Lower leg skin (tissue), 4 donors: ENCODE measurements at places on chromosomes 3 and 15. TPM values are rescaled to one million over a fixed set of nuclear protein-coding genes. Genes with fewer than 3 reads are reported as not detected.

GRCh38 chr3:102224171-102224570, 210.6 kb upstream of the ZPLD1 start:
- no peak for DNase-seq

DNA sequence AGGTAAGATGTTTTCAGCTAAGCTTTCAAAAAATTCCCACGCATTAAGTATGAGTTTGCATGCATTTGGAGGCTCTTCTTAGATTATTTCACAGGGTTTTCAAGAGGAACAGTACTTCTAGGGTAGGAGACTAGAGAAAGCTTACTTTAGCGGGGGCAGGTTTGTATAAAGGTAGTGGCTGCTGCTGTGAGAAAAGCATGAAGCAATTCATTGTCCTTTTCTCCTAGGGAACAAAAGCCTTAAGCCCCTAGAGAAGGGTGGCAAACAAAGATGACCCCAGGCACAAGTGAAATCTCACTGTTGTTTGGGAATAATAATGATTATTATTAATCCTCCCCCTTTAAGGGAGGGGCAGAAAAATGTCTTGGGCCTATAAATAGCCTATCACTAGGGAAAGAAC, 310.7 kb downstream of the DIPK2A start:
- no peak for DNase-seq

DNA sequence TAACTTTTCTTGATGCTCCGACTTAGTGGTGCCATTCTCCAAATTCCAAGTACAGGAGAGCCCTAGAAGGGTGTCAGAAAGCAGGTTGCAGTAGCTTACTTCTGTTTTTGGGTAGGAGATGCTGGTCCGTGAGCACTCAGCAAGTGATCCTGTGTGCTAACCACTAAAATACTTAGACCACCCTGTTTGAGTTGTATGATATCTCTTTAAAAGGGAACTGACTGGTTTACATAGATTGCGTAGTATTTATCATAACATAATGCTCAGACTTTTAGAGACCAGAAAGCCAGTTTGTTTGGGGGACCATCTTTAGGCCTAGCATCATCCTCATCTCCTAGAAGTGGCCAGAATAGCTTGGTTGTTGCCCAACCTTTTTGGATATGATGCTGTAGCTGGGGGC, 26.7 kb downstream of the CTDSPL start:
- DNase-seq: no peak

DNA sequence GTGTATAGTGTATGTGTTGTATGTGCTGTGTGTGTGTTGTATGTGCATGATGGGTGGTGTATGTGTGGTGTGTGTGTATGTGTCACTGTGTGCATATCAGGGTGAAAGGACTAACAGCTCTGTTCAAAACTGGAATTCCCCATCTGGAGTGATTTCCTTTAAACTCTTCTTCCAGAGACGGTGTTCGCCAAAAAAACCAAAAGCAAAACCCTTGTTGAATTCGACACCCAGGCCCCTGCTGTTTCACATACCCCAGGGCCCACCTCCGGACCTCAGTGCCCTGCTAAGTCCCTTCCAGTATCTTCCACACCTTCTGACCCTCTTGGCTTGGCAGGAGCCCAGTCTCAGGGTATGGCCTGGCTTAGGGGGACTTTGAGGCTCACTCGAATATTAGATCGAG, 44.9 kb upstream of the SEC13 start:
- no peak for DNase-seq

- DNase-seq: no peak
Measured at GRCh38 chr3:168738527-168739325, 643.0 kb upstream of the GOLIM4 start.

Gene LTK
- total RNA-seq: 0.46 TPM

- DNase-seq: no peak
Measured at GRCh38 chr3:112757197-112757596, 89.5 kb downstream of the CD200R1L start.
